ENCODE measurements at places on chromosomes 7 and 10.

DNA sequence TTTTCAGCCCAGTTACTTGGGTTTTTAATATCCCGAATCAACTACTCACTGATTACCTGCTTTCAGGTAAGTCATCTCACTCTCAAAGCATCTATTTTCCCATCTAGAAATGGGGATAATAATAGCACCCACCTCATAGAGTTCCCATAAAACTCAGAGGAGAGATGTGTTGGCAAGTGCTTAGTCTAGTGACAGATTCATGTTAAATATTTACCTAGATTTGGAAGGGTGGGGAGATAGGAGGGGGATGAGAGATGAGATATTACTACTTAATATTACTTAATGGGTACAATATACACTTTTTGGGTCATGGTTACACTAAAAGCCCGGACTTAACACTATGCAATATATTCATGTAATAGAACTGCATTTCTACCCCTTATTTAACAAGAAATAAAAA is 7.0 kb upstream of the A1CF start:
- DNase-seq: no peak
- H3K27ac ChIP-seq: no peak overlapping the region
- peaks cover 7% of the 10 kb centered on the region for H3K27me3 ChIP-seq
- no peaks in the 10 kb centered on the region for H3K4me1 ChIP-seq

DNA sequence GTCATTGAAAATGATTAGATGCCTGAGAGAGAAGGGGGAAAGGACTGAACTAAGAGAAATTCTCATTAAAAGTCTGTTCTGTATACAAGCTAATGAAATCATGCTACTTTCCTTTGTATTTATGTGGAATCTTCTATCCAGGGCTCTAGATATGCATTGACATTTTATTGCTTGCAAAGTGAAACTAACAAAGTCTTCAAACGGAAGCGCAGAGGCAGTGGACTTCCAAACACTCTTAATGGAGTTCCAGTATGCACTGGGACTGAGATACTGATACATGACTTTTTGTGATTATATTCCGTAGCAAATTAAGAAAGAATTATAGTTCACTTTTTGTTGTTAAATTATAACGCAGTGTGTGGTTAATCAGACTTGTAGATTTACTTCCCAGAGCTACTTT is 166.8 kb upstream of the TBX20 start:
- no peaks in the 10 kb centered on the region for H3K36me3 ChIP-seq
- no peak overlapping the region for H3K27ac ChIP-seq
- no peaks in the 10 kb centered on the region for H3K4me1 ChIP-seq
- no peak for DNase-seq
- peaks cover 21% of the 10 kb centered on the region for H3K27me3 ChIP-seq

- peaks cover 6% of the 10 kb centered on the region for H3K27me3 ChIP-seq
- no peaks in the 10 kb centered on the region for H3K4me1 ChIP-seq
- H3K4me3 ChIP-seq: no peak overlapping the region
- no peak for DNase-seq
- no peak overlapping the region for H3K27ac ChIP-seq
These were observed 45.3 kb upstream of the ANKRD1 start for GRCh38 chr10:90966146-90966545.

- no peaks in the 10 kb centered on the region for H3K27me3 ChIP-seq
- H3K4me3 ChIP-seq: peak overlapping the region; percentile 99
- peak overlapping the region; percentile 94 for H3K27ac ChIP-seq
These were observed 830 bp downstream of the RAB18 start for GRCh38 chr10:27504808-27505460.

DNA sequence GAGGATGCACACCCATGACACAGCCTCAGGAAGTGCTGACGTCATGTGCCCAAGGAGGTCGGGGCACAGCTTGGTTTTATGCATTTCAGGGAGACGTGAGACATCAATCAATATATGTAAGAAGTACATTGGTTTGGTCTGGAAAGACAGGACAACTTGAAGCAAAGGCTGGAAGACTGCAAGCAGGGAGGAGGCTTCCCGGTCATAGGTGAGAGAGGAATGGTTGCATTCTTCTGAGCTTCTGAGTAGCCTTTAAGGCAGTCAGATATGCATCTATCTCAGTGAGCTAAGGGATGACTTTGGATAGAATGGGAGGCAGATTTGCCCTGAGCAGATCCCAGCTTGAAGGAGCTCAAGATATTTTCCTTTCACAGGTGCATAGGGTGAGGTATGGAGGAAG is 349.5 kb downstream of the TYW1 start:
- H3K4me1 ChIP-seq: no peaks in the 10 kb centered on the region
- H3K36me3 ChIP-seq: peaks cover 7% of the 10 kb centered on the region
- H3K4me3 ChIP-seq: no peak overlapping the region
- H3K27ac ChIP-seq: no peak overlapping the region
- DNase-seq: no peak

DNA sequence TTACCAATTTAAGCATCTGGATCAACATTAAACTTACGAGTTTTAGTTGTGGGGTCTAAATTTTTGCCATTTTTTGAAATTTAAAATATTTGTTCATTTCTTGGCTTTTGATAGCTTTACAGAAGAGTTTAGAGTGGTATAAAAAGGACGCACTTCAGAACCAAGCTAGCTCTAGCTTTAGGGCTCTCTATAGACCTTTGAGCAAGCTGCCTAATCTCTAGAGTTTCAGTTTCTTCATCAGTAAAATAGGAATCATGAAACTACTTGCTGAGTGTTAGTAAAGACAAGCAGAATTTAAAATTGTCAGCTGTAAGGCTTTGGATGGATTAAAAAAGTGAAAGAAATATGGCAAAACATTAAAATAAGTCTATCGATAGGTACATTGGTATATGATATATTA is 266.5 kb downstream of the IPMK start:
- H3K36me3 ChIP-seq: no peaks in the 10 kb centered on the region
- no peaks in the 10 kb centered on the region for H3K27me3 ChIP-seq
- no peak overlapping the region for H3K27ac ChIP-seq
- H3K4me1 ChIP-seq: no peaks in the 10 kb centered on the region
- no peak overlapping the region for H3K4me3 ChIP-seq

GRCh38 chr10:78579995-78580394 is 488.8 kb upstream of the ZMIZ1 start:
- peak overlapping the region; percentile 92 for H3K27ac ChIP-seq
- H3K27me3 ChIP-seq: no peaks in the 10 kb centered on the region
- DNase-seq: no peak
- no peaks in the 10 kb centered on the region for H3K36me3 ChIP-seq
- no peak overlapping the region for H3K4me3 ChIP-seq

All from activated CD8-positive, alpha-beta T cell treated with anti-CD3 and anti-CD28 coated beads for 36 hours (primary cell).